ENCODE measurements at places on chromosomes 12 and 14. TPM values are rescaled to one million over a fixed set of nuclear protein-coding genes. Genes with fewer than 3 reads are reported as not detected.

The FBLN5 gene
- total RNA-seq = 1.4 TPM

The RPL10L gene
- not detected for total RNA-seq

The CLEC2A gene
- not detected for total RNA-seq

The POLE2 gene
- 30.8 TPM for total RNA-seq

The SYT1 gene
- total RNA-seq = 11.7 TPM

The REM2 gene
- total RNA-seq = 0.73 TPM

The EXOC3L4 gene
- 0.21 TPM for total RNA-seq

The OR4E1 gene
- not detected for total RNA-seq

The PIWIL1 gene
- total RNA-seq = not detected

The FAM186B gene
- total RNA-seq = 0.11 TPM

The HCAR1 gene
- 0.04 TPM for total RNA-seq

The SYCP3 gene
- total RNA-seq = not detected

The IQSEC3 gene
- 0.45 TPM for total RNA-seq

The SLC17A8 gene
- not detected for total RNA-seq

The PRR4 gene
- total RNA-seq = 0.78 TPM

The PZP gene
- not detected for total RNA-seq

The WNT1 gene
- total RNA-seq = not detected

The OR4N5 gene
- total RNA-seq = not detected

The TMPO gene
- total RNA-seq = 268 TPM

The ADAMTS20 gene
- 0.90 TPM for total RNA-seq

The CYP27B1 gene
- 0.59 TPM for total RNA-seq

The HCAR2 gene
- not detected for total RNA-seq

The ZDHHC22 gene
- 11.6 TPM for total RNA-seq

The SDR9C7 gene
- total RNA-seq = 0.28 TPM
